ENCODE measurements at places on chromosomes 11 and 22.

GRCh38 chr11:76642341-76642740 is 28.2 kb downstream of the LRRC32 start:
- no peak for DNase-seq

DNA sequence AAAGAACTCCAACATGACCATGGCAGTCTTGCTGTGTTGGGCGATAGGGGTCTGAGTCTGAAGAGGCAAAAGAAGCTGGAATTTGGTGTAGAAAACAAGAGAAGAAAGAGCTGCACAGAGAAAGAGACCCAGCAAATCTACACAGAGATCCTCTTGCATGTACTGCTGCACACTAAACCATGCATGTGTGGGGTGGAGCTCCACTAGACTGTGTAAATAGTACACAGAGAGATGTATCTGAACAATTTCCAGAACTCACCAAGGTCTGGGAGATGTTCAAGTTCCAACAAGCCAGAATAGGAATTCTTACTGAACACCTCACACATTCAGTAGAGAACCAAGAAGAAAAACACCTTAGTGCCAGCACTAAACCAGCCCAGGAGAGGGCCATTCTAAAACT is 42.3 kb downstream of the CSF2RB start:
- no peak for DNase-seq

DNA sequence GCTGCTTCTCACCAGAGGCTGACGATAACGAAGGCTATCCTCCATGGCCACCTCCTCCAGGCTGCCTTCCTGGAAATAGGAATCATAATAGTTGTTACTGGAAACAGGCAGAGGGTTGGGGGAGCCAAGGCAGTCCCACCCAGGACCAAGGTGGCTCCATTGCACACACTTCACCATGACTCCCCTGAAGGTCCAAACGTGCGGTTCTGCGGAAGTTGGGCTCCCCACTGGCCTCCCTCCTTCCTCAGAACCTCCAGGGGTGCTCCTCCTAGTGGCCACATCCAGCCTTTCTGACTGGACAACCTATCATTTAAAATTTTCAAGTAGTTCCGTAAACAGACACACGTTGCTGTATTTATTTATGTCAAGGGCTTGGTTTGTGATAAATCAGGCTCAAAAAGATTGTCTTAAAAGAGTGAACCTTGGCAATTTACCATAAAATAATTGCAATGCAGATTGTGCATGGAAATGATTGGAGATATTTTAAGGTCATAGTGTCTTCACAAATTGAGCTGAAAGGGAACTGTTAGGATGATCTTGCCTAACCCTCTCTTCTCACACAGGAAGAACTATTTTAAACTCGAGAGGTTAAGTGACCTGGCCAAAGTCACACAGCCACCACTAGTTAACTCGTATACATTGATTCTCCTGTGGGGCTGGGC is 1.4 kb upstream of the TCN2 start:
- peak; percentile 12 for DNase-seq

- no peak for DNase-seq
These were observed 26.9 kb upstream of the SCUBE2 start for GRCh38 chr11:9118277-9118676.

GRCh38 chr11:132904607-132905006 is 627.7 kb downstream of the OPCML start:
- peak; percentile 21 for DNase-seq

DNA sequence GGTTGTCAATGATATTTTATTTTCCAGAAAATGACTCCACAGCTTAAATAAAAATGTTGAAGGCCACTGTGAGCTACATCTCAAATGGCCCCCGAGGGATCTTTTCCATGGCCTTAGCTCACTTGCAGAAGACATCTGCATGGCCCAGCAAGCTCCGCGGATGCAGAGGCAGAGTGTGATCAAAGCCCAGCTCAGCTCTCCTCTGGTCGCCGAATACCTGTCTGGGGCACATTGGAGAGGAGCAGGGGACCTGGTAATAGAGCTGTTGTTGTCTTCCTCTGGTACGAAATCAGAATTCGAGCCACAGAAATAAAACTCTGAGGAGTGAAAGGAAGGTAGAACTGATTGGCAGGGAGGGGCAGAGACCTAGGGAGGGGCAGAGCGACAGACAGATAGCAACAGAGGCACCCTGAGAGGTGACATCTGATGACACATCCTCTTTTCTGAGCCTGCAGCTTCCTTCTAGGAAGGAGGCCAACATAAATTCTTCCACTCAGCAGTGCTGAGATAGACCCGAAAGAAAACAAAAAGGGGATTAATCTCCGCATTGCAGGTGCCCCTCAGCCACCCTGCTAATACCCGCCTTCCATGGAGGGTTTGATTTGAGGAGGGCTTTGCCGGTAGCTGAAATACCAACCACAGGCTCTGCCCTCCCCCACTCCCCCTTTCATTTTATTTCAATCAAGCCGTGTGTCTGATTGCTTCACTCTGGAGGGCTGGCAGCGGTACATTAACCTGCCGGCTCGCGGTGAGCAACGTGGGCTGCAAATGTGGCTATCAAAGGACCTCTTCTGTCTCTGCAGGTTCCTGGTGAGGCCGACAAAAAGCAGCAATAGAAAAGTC is 759.4 kb downstream of the OPCML start:
- no peak for DNase-seq

GRCh38 chr11:12480401-12480800 is 103.0 kb downstream of the PARVA start:
- DNase-seq: no peak

DNA sequence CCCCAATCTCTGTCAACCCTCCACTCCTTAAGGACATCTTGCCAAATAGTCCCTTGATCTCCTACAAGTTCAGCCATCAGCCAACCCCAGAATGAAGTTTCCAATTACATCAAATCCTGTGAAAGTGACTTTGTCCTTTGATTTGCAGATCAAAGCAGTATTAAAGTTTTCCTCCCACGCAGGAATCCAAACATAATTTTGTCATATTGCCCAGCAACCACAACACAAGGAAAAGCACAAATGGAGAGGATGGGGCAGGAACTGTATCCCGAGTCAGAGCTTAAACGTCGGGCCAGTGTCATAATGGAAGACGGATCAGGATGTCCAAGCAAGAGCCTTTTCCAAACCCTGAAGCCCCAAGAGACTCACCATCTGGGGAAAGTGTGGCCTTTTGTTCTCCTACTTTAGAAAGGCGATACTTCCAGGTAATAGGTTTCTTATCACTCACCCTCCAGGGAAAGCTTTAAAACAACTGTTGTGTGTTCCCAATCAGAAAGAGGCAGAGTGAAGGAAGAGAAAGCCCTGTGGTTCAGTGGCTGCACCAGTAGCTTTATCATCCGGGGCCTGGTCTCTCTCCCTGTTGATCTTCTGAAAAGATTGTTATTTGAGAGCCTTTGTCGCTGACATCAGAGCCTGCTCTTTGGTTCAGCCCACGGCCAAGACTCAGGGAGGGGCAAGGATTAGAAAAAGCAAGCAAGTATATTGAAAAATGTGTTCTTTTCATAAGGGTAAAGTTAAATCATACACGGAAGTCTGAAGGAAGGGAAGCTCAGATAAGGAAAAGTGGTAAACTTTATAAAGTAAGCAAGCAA is 41.7 kb downstream of the EXPH5 start:
- no peak for DNase-seq

DNA sequence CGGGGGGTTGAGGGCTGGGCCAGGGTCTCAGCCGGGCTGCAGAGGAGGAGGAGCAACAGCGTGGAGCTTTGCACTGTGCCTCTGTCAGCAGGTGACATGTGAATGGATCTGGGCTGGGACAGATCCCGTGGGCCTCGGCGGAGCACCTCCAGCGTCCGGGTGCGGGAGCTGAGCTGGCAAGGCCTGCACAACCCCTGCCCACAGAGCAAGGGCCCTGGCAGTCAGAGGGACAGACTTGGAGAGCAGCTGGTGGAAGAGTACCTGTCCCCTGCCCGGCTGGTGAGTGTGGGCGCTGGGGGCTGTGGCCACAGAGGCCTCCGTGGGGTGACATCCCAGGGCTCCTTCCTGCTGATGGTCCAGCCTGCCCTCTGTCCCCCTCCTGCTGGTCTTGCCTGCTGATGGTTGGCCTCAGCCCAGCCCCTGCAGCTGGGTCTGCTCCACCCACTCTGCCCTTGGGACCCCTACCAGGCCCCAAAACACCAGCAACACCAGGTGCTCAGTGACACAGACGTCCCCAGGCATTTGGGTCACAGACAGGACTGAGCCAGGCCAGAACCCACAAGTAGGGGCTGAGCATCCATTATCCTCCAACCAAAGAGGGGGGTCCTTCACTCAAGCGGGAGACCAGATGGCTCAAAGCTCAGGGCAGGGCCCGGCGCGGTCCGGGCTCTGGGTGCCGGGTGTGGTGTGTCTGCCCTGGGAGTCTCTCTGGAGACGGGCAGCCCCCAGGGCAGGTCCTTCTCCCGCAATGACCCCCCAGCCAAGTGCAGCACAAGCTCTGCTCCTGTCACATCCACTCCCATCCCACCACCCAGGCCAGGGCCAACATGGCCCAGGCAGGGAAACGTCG is 3.5 kb downstream of the LRRC56 start:
- DNase-seq: no peak

DNA sequence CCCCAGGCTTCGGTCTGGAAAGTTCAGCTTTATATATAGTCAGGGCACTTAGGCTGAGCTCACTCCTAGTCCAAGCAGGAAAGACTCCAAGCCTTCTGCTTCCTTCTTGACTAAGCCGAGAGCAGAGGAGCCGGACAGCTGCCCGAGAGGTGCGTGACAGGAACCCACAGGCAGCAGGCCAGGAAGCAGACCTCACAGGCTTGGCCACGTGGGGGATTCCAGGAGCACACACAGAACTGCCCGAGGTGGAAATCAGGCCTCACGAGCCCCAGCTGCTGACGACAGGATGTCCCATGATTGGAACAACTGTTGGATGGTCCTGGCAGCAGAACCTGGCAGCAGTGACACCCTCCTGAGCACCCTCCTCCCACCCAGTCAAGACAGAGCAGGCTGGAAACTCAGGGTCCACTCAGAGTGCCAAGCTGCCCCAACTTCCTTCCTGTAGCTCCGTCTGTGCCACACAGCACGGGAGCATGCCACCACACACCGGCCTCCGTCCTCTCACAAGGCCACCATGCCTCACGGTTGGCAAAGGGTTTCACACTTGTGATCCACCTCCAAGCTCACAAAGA is 5.4 kb downstream of the PLA2G6 start:
- no peak for DNase-seq

- no peak for DNase-seq
These were observed 33.2 kb downstream of the TOLLIP start for GRCh38 chr11:1276041-1276790.

DNA sequence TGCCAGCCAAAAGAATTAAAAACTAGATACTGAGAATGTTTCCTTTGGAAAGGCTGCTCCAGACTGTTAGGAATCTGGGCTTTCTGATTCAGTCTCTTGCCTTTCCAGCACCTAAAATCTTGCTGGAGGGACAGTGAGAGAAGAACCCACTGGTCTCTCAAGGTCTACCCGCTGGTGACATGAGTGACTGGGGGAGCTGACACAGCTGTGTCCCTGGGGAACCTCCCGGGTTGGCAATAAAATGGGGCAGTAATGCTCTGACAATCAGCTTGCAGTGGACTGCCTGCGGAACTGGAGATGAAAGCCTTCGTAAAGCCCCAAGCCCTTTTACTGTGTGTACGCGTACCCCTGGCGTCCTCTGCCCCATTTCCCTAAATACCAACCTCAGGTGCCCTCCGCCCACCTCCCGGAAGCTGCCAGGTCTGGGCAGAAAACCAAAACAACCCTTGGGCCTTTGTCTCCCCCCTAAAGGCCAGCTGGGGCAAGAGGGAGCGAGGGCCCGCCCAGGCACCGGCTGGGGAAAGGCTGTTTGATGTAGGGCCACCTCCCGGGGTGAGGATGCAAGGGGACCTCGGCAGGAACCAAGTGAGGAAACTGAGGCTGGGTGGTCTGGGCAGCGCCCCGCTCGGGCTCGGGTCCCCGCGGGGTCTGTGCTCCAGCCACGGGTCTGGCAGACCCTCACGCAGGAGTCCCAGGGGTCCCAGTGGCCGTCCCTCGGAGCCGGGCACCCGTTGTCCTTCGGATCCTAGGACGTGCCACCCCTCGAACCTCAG is 741 bp downstream of the CARS1 start:
- no peak for DNase-seq

DNA sequence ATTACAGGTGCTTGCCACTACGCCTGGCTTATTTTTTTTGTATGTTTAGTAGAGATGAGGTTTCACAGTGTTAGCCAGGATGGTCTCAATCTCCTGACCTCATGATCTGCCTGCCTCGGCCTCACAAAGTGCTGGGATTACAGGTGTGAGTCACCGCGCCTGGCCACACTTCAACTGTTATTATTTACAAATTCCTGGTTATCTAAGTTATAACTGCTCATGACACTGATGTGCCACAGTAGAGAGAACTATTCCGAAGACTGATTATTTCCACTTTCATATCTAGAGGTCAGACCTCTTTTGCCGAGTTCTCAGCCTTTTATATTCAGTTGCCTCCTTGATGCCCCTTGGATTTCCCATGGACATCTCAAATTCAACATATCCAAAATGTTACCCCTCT is 3.9 kb upstream of the NUP160 start:
- no peak for DNase-seq

DNA sequence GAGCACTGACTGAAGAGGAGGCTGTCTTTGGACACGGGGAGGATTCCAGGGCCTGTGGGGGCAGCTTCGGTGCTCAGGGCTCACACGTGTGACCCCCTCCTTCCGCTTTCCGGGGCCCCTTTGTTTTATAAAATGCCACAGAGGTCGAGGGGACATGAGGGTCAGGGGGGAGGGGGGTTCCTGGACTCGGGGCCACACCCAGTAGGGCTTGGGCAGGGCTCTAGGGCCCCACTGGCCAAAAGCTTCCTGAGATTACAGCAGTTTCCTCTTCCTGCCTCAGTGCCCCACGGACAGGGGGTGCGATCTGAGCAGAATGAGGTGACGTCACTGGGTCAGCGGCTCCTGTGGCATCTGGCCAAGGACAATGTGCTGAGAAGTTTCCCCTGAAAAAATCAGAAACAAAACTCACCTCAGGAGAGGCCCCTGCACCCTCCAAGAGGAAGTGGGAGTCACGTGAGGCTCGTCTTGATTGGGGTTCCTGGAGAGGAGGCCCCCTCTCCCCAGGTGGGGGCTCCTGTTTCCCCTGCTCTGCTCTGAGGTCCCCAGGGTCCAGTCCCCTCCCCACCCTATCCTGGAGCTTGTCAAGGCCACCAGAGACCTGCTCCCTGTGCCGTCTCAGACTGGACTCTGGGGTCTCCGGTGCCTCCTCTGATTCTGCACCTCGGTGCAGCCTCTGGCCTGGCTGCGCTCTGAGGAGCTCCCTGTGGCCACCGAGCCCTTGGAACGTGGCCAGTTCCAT is 6.4 kb upstream of the IFITM3 start:
- no peak for DNase-seq
